ENCODE measurements at places on chromosomes 7 and 10. TPM values are rescaled to one million over a fixed set of nuclear protein-coding genes. Genes with fewer than 3 reads are reported as not detected.

MGAM2 gene
- not detected for total RNA-seq

INHBA gene
- total RNA-seq, result 0.11 TPM

PTPN20 gene
- 4.7 TPM for total RNA-seq

PRKRIP1 gene
- 23.0 TPM for total RNA-seq

LDB1 gene
- total RNA-seq, result 29.8 TPM

MYL10 gene
- not detected for total RNA-seq

PAX4 gene
- not detected for total RNA-seq

ZNF365 gene
- 0.82 TPM for total RNA-seq

Measured in A549 treated with GW870086 at 1 μM for 4 hours (cell line).